Vagina (tissue), 2 donors: ENCODE measurements at places on chromosomes 13 and 19. TPM values are rescaled to one million over a fixed set of nuclear protein-coding genes. Genes with fewer than 3 reads are reported as not detected.
A peak's percentile ranks its signal among the peaks of the same experiment; 100 is the strongest.

- H3K27ac ChIP-seq = no peak overlapping the region
- DNase-seq = no peak
- H3K4me1 ChIP-seq = no peaks in the 10 kb centered on the region
- H3K4me3 ChIP-seq = no peak overlapping the region
- H3K27me3 ChIP-seq = no peaks in the 10 kb centered on the region
- no peaks in the 10 kb centered on the region for H3K36me3 ChIP-seq
Observed at GRCh38 chr19:54312011-54312410, 955 bp downstream of the LILRA5 start.

DNA sequence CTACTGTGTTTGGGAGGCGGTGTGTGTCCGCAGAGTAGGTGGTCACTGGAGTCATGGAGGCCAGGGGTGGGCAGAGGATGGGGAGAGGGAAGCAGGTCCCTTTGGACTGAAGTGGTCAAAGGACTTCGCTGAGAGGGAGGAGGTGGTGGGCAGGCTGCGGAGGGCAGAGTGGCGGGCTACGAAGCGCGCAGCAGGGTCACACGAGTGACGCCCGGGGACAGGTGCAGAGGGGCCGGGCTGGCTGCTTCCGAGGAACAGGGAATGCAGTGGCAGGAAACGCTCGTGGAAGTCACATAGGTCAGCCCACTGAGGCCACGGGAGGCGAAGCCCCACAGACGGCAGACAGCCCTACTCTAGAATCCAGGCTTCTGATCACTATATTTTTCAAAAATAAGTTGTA lies 111.5 kb downstream of the URI1 start:
- no peaks in the 10 kb centered on the region for H3K4me1 ChIP-seq
- no peaks in the 10 kb centered on the region for H3K36me3 ChIP-seq
- no peak for DNase-seq
- H3K4me3 ChIP-seq = no peak overlapping the region

GRCh38 chr13:48318821-48319511 lies 15.4 kb downstream of the RB1 start:
- no peaks in the 10 kb centered on the region for H3K27me3 ChIP-seq
- H3K4me3 ChIP-seq = peak overlapping the region; percentile 28
- no peaks in the 10 kb centered on the region for H3K36me3 ChIP-seq
- no peak for DNase-seq

- no peaks in the 10 kb centered on the region for H3K36me3 ChIP-seq
- H3K27ac ChIP-seq = no peak overlapping the region
- DNase-seq = no peak
- H3K4me3 ChIP-seq = no peak overlapping the region
Observed at GRCh38 chr19:6489278-6490061, 7.9 kb upstream of the DENND1C start.

DNA sequence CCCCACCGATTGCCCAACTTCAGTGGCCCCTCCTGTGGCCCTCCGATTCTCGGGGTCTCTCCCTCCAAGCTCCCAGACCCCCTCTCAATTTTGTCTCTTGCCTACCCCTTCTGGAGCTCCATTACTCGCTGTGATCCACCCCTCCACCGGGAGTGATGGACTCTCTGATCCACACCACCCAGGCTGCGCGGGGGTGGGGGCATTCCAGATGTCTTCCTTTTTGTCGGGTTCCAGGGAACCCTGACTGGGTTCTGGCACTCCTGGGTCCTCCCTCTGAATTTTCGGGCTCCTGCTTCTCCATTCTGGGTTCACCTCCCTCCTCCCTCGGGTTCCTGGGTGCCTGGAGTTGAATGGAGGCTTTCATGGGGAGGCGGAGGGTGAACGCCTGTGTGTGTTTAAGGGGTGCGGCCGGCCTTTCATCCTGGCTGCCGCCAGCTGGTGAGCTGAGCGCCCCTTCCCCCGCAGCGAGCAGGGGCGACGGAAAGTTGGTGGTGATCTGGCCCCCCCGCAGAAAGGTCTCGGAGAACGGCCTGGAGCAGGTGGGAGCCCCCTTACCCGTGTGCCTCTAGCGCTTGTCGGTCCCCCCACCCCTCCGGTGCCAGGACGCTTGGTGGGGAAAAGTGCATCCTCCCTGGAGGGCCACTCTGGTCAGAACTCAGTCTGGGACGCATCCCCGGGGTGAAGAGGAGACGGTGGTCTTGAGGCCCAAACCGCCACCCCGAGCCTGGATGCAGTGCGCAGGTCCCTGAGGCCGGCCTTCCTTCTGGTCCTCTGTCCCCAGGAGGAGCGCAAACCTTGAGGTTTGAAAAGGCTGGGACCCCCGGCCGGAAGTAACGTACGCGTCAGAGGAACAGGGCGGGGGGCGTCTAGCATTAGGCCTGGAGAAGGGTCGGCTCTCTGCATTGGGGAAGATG lies 1.6 kb downstream of the MISP3 start:
- peak overlapping the region; percentile 93 for H3K27ac ChIP-seq
- DNase-seq = no peak
- H3K27me3 ChIP-seq = no peaks in the 10 kb centered on the region
- no peaks in the 10 kb centered on the region for H3K36me3 ChIP-seq
- peak overlapping the region; percentile 67 for H3K4me3 ChIP-seq

GRCh38 chr19:55474269-55475265 lies 1.9 kb upstream of the ZNF628 start:
- H3K4me1 ChIP-seq = peaks cover 46% of the 10 kb centered on the region
- peak overlapping the region; percentile 57 for H3K27ac ChIP-seq
- H3K4me3 ChIP-seq = no peak overlapping the region
- no peak for DNase-seq
- no peaks in the 10 kb centered on the region for H3K36me3 ChIP-seq

DNA sequence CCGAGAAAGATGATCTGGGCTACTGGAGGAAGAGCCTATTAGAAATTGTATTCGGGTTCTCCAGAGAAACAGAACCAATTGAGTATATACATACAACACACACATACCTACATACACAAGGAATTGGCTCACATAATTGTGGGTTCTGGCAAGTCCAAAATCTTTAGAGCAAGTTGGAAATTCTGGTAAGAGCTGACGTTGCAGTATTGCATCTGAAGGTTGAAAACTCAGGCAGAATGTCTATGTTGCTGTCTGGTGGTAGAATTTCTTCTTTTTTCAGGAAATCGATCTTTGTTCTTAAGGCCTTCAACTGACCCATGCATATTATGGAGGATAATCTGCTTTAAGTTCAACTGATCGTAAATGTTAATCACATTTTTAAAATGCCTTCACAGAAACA lies 15.5 kb upstream of the OLFM4 start:
- H3K36me3 ChIP-seq = no peaks in the 10 kb centered on the region
- peaks cover 5% of the 10 kb centered on the region for H3K4me1 ChIP-seq
- no peak overlapping the region for H3K27ac ChIP-seq

GRCh38 chr13:45015300-45015699 lies 26.0 kb downstream of the GPALPP1 start:
- no peak overlapping the region for H3K27ac ChIP-seq
- H3K27me3 ChIP-seq = no peaks in the 10 kb centered on the region
- H3K4me1 ChIP-seq = no peaks in the 10 kb centered on the region
- H3K36me3 ChIP-seq = peaks cover 44% of the 10 kb centered on the region

DNA sequence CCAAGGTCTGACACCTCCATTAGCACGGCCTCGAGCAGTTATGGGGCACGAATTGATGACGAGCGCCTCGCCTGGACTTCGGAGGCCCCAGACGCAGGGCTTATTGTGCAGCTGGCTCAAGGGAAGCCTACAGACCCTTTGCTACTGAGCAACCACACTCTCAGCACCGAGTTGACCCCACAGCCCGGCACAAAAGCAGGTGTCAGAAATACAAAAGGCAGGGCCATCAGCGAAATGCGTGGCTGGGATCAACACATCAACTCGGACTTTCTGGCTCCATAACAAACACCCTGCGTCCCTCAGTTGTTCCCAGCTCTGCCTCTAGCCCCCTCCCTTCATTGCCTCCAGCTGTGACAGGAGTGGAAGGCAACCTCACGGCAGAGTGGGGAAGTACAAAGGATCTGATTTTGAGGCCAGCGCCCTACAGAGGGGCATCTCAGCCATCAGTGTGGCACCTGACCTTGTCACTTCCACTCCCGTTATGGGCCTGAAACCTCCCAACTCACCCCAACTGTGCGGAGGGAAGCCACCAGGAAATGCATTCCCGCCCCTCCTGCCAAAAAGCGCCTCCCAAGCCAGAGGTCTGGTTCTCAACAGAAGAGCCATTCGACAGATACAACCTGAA lies 18.0 kb downstream of the PEPD start:
- H3K27me3 ChIP-seq = no peaks in the 10 kb centered on the region
- no peak overlapping the region for H3K4me3 ChIP-seq
- H3K36me3 ChIP-seq = no peaks in the 10 kb centered on the region

- no peak for DNase-seq
- no peaks in the 10 kb centered on the region for H3K36me3 ChIP-seq
- H3K27me3 ChIP-seq = no peaks in the 10 kb centered on the region
- peak overlapping the region; percentile 100 for H3K4me3 ChIP-seq
- H3K27ac ChIP-seq = peak overlapping the region; percentile 100
Observed at GRCh38 chr19:13839130-13839937, 37.6 kb upstream of the NANOS3 start.

- H3K4me3 ChIP-seq = no peak overlapping the region
Observed at GRCh38 chr13:97316390-97316789, 94.3 kb downstream of the MBNL2 start.

DNA sequence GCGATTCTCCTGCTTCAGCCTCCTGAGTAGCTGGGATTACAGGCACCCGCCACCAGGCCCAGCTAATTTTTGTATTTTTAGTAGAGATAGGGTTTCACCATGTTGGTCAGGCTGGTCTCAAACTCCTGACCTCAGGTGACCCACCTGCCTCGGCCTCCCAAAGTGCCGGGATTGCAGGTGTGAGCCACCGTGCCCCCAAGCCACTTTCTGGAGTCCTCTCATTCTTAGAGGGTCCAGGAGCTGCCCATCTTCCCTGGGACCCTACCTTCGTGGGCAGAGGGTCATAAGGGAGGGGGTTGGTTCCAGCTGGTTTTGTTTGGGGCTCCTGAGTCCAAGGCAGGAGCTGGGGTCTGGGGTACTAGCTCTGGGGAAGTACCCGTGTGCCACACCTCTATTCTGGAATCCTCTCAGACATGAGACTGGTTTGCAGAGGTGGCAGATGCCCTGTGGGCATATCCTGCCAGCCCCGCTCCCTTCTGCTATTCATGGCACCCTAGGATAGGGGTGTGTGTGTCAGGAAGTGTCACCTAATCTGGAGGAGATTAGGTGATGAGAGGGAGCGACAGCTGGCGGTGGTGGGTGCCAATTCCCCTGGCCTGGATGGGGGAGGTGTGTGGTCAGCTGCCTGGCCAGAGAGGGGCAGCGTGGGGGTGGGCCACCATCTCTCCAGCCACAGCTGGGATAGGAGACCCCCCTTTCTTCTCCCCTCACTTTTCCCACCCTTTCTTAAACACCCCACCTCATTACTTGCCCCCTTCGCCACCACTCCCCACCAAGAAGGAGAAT lies 2.1 kb downstream of the PRMT1 start:
- H3K27me3 ChIP-seq = no peaks in the 10 kb centered on the region
- H3K27ac ChIP-seq = peak overlapping the region; percentile 95
- H3K4me1 ChIP-seq = peaks cover 52% of the 10 kb centered on the region
- no peaks in the 10 kb centered on the region for H3K36me3 ChIP-seq
- H3K4me3 ChIP-seq = no peak overlapping the region
- no peak for DNase-seq

- H3K4me1 ChIP-seq = peaks cover 43% of the 10 kb centered on the region
- no peaks in the 10 kb centered on the region for H3K36me3 ChIP-seq
- H3K4me3 ChIP-seq = peak overlapping the region; percentile 20
- H3K27ac ChIP-seq = peak overlapping the region; percentile 86
- peak; percentile 98 for DNase-seq
Observed at GRCh38 chr13:110869805-110870706, 44.8 kb downstream of the ANKRD10 start.

DNA sequence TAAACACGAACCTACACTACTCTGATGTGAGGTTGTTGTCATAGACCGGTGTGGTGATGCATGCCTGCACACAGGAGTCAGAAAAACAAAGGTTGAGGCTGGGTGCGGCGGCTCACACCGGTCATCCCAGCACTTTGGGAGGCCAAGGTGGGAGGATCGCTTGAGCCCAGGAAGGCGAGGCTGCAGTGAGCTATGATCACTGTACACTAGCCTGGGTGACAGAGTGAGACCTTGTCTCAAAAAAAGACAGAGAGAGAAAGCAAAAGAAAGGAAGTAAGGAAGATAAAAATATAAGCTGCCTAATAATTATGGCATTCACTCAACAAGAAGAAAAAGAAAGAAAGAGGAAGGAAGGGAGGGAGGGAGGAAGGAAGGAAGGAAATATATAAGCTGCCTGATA lies 9.3 kb downstream of the GP6 start:
- H3K27ac ChIP-seq = no peak overlapping the region
- no peaks in the 10 kb centered on the region for H3K4me1 ChIP-seq
- no peaks in the 10 kb centered on the region for H3K27me3 ChIP-seq
- H3K36me3 ChIP-seq = no peaks in the 10 kb centered on the region
- no peak overlapping the region for H3K4me3 ChIP-seq
- no peak for DNase-seq

Gene HSH2D
- total RNA-seq = 0.74 TPM

Gene USHBP1
- 20.4 TPM for total RNA-seq

Gene ATP8A2
- 1.5 TPM for total RNA-seq

Gene IQCN
- 4.4 TPM for total RNA-seq
